ENCODE measurements at places on chromosomes 7 and 10.

DNA sequence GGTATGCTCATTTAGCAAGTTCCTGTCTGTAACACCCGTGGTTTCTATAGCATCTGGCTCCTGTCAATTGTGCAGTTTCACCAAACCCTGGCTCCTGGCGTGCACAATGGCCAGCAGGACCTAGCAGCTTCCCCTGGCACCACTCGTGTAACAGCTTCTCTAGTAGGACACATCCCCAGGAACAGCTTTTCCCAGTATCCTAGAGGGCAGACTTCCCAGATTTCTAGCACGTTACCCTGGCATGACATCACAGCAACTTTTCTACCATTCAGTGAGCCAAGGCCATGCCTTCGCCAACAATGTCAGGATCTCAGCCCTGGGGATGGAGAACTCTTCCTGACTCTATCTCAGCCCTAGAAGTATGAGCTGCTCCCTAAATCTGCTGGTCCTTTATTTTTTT lies 6.5 kb downstream of the YME1L1 start:
- no peak for DNase-seq

GRCh38 chr7:8939446-8939845 lies 506.0 kb downstream of the NXPH1 start:
- no peak for DNase-seq

DNA sequence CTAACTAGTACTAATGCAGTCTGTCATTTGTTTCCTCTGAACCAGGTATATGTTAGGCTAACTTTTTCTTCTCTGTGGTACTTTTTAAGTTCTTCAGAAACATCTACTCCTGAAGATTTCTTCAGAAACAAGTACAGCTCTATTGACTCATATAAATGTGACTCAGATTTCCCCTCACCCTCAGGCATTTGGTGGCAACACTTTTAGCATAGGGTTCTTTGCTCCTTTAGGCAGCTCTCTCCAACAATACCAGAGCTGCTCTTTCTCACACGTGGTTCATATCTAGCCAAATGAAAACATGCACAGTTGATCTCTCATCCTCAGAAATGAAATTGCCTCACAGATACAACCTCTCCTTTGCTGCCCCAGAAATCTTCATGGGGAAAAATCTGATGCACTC lies 939.8 kb downstream of the SORCS1 start:
- no peak for DNase-seq

DNA sequence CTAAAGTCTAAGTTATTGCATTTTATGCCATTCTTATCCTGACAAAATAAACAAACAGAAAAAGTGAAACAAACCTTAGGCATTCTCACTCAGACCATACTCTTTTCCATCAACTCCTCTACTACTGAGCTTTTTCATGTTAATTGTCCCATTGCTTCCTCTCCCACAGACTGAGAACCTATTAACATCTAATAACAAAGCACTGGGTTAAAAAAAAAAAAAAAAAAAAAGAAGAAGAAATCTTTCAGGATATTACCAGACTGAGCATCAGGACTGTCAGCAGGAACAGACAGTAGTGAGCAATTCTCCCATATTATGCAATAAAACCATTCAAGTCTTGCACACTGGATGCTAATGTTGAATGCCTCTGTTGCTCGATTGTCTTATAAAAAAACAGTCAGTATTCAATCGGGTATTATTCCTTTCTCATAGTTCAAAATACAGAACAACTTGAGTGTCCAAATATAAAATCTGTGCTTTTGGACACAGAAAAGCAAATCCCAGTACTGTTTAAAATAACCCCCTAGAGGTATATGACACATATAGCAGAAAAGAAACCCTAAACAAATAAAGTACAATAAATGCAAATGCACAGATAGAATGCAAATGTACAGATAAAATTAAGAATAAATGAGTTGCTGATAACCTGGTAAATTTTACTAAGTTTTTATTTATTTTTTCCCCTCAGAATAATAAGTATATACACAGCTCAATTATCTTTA lies 531.3 kb upstream of the LRRTM3 start:
- no peak for DNase-seq

DNA sequence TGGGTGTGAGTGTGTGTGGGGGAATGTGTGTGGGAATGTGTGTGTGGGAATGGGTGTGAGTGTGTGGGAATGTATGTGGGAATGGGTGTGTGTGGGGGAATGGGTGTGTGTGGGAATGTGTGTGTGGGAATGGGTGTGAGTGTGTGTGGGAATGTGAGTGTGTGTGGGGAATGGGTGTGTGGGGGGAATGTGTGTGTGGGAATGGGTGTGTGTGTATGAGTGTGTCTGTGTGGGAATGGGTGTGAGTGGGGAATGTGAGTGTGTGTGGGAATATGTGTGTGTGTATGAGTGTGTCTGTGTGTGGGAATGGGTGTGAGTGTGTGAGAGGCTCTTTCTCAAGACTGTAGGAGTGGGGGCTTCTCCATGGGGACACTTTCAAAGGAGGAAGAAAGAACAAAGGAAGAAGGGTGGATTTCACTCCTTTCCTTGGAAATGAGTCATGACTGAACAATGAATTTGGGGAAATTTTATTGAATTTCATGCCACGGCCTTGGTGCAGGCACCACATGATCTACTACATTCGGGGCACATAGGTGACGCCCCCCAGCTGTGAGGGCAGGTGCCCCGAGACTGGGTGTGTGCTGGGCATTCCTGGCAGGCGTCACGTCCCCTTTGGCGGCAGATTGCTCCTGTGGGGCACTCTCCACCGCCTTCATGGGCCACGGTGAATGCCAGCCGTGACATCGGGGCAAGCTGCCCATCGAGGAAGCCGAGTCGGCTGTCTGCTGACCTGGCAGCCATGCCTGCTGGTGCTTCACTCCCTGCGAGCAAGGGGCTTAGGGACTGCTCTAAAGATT lies 88.8 kb upstream of the INSIG1 start:
- no peak for DNase-seq

DNA sequence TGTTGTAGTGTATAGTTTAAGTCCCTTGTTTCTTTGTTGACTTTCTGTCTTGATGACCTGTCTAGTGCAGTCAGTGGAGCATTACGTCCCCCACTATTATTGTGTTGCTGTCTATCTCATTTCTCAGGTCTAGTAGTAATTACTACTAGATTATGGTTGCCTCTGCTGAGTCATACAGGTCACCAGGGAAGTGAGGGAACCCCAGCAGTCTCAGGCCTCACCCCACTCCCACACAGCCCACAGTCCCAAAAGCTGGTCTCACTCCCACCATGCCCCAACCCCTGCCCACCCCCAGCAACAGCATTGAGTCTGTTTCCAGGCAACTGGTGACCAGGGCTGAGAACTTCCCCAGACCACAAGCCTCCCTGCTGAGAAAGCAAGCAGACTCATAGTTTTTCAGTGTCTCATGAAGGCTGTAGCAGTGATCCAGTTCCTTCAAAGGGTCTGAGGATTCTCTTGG lies 88.0 kb downstream of the PLXDC2 start:
- no peak for DNase-seq

DNA sequence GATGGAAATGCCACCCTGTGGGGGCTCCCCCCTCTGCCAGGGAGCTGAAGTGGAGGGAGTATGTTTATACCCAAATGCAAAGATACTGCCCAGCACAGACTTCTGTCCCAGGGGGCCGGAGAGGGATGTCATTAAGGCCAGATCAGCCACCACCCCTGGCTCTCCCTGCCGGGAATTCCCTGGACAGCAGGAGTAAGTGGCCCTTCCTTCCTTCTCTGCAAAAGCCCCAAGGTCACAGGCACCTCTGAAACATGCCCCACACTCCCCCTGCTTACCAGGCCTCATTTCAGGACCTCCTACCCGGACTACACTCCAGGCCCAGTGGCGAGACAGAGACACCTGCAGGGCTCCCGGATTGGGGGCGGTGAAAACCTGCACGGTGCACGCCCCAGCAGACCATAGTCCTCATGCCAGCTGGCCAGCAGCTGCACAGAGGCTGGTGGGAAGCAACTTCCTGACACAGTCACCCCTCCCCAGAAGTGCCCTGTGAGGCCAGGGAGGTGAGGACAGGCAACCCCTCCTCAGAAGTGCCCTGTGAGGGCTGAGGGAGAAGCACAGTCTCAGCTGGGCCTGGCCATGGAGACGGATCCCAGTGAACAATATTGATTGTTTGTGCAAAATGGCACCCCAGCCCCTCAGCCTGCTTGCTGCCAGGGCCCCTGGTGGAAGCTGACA lies 33.0 kb upstream of the RET start:
- DNase-seq, result peak; percentile 59

DNA sequence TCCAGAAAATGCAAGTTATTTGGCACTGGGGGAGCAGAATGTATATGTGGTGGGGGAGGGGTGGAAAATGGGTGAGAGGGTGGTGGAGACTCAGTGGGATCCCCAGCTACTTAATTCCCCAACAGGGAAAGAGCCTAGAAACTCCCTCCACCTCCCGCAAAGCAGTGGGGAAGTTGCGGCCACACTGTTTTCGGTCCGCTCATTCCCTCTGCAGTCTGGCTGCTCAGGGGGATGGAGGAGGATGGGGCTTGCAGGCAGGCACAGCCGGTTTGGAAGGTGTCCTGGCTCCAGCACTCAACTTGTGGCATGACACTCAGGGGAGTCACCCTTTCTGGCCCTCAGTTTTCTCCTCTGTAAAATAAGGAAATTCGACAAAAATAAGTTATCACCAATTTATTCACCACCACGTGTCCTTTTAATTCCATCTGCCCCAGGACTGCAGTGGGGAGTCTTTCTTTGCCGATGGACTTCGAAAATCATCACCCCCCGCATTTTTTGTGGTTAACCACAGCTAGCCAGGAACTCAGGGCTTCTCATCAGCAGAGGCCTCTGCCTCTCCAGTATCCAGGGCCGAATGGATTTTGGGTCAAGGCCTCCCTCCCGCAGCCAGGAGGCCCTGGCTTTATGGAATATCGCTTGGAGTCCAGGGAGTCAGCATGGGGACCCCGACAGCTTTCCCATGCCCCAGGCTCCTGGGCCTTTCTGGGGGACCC lies 1.6 kb upstream of the HTRA1 start:
- no peak for DNase-seq

DNA sequence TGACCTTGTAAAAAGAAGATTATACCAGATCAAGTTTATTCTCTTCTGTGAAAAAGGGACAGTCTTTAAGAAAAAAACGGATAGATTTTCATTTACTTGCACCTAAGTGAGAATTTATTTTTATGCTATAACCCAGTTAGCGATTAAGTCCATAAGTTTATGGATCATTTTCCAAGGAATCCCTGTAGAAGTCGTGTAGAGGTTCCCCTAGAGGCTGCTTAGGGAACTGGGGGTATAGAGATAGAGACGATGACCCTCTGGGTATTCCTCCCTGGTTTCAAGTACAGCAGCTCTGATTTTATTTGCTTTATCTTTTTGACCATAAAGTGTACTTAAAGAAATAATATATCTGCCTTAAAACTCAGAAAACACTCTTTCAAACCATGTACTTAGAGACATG lies 648.4 kb upstream of the LRRTM3 start:
- no peak for DNase-seq

DNA sequence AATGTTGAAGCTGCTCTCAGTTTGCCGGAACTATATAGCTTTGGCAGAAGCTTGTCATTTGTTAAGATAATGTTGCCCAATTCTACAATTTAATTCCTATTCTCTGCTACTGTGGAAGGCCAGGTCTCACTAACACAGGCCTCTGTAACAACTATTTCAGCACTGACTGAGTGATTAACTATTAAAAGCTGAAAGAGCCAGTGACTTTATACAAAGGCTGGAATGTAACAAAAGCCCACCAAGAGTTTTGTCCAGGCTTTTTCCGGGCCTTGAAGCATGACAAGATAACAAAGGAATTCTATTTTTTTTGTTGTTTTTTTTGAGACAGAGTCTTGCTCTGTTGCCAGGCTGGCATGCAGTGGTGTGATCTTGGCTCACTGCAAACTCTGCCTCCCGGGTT lies 795.6 kb downstream of the PHTF2 start:
- no peak for DNase-seq

GRCh38 chr10:3241274-3241921 lies 68.8 kb upstream of the PITRM1 start:
- DNase-seq, result peak; percentile 58

- no peak for DNase-seq
Measured at GRCh38 chr7:81883801-81884393, 114.0 kb upstream of the HGF start.

DNA sequence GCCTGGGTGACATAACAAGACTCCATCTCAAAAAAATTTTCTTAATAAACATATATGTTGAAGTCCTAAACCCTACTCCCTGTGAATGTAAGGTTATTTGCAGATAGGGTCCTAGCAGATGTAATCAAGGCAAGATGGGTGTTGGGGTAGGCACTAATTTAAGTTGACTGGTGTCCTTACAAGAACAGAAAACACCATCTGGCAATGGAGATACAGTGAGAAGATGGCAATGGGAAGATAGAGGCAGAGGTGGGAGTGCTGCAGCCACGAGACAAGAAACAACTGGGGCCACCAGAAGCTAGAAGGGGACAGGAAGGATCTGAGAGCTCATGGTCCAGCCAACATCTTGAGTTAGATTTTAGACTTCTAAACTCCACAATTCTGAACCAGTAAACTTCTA lies 606.4 kb downstream of the CNTNAP2 start:
- DNase-seq, result no peak

- DNase-seq, result no peak
Measured at GRCh38 chr10:5858811-5859210, 30.9 kb downstream of the ANKRD16 start.

DNA sequence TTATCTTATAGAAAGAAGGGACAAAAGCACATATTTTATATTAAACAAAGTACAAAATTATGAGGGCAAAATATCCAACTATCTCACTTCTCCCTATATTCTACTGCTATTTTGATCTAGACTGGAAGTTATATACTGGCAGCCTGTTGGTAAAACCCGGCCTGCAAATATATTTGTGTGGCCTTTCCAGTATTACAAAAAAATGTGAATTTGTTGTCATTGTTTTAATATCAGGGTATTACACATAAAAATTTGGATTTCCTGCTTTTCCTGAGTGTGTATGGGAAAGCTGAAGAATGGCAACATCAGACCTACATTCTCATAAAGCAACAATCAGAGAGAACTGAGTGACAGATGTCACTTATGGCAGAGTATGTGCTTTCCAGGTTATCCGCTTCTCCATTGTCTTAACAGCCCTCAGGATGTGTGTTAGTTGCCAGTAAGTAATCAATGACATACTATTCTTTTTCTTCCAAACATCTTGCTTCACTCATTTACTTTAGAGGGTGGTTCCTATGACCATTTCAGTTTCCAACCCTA lies 7.3 kb downstream of the SYPL1 start:
- no peak for DNase-seq

- no peak for DNase-seq
Measured at GRCh38 chr10:79438021-79438698, 7.3 kb downstream of the ZCCHC24 start.

DNA sequence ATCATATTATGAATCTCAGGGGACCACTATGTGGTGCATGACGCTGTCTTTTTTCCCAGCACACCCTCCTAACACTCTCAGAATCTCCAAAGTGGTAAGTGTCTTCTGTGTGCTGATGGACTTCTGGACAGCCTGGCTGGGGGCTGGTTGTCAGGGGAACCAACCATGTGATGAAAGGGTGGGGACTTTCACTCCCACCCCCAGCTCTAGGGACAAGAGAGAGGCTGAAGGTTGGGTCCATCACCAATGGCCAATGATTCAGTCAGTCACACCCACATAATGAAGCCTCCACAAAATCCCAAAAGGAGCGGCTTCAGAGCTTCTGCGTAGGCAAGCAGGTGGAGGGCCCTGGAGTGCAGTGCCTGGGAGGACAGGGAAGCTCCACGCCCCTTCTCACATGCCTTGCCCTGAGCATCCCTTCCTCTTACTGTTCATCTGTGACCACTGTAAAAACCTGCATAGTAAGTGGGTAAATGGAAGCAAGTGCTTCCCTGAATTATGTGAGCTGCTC lies 44.6 kb downstream of the RASGEF1A start:
- DNase-seq, result no peak
